MV-4-11 (cell line): ENCODE measurements at places on chromosomes 13 and 19.

GRCh38 chr19:56507446-56508289 lies at the start of gene ZNF471:
Gene ZNF471 (plus strand): TSS chr19:56507855. CDS start chr19:56511572, 3,717 bp downstream.
- no peak for DNase-seq

GRCh38 chr19:41887711-41888382 lies 4.9 kb downstream of the ARHGEF1 start:
- no peak for DNase-seq

- DNase-seq: no peak
Measured at GRCh38 chr13:99909836-99910619, 61.5 kb downstream of the ZIC5 start.

GRCh38 chr19:13056052-13056660 lies 46.5 kb downstream of the LYL1 start:
- no peak for DNase-seq

- no peak for DNase-seq
Measured at GRCh38 chr19:12646551-12646950, 20.0 kb downstream of the MAN2B1 start.

GRCh38 chr19:47271949-47272348 lies 2.7 kb upstream of the INAFM1 start:
- no peak for DNase-seq
